ENCODE measurements at places on chromosomes 7 and 10.
A peak's percentile ranks its signal among the peaks of the same experiment; 100 is the strongest.

DNA sequence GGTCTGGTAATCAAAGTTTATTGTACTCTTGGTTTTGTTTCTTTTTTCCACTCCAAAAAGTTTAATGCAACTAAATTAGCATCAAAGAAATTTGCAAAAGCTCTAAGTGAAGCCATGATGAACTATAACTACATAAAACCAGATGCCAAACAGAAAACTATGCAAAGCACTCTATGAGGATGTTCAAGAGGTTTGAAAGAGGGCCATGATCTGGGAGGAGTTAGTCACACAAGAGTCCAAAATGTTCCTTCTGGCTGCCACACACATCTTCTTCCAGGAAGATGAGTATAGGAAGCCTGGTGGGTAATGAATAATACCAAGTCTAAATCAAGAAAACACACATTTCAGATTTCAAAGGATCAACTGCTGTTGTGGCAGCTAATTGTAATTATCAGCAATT is 28.4 kb downstream of the GLI3 start:
- DNase-seq: no peak

DNA sequence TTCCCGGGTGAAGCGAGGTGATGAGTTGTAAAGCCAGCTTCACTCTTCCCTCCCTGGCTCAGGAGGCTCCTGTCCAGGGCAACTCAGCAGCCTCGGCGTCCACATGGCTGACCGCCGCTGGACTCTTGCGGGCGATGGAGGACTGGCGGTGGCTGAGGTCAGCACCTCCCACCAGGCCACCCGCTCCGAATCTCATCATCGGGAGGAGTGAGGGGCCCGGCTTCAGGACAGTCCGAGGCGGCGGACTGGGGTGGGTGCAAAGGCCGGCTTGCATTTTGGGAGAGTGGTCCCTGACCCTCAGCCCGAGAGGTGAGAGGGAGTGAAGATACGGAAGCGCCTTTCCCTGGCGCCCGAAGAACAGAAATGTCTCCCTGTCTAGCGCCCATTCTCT is 759 bp downstream of the DNAJB12 start:
- DNase-seq: no peak

DNA sequence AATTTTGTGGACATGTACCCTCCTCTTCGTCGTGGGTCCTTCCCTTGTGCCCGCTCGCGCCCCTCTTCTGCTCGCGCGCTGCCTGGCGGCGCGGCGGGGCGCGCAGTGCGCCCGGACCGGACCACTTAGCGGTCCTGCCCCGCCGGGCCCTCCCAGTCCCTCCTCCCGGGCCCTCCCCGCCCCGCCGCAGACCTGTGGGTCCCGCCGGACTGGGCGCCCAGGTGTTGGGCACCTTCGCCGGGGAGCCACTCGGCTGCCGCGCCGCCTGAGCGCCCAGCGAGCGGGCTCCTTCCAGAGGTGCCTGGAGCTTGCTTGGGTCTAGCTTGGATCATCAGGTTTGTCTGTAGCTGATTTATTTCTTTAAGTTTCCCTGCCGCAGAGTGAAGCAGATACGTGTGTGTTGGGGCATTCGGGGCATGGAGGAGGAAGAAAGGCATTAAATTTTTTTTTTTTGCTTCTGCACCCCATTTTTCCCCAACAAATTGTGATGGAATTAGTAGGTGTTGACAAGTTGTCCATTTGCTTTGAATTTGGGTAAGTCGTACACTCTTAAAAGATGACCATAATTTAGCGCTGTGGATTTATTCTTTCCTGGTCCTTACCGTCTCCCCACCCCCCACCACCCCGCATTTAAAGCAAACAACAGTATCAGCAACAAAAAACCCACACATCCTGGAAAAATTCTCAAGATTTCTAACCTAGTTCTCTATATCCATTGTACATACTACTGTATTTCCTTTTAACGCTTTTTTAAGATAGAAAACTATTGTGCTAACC is 905 bp downstream of the C1GALT1 start:
- DNase-seq: peak; percentile 21

- DNase-seq: no peak
Measured at GRCh38 chr7:141181812-141182211, 107.9 kb downstream of the TMEM178B start.

DNA sequence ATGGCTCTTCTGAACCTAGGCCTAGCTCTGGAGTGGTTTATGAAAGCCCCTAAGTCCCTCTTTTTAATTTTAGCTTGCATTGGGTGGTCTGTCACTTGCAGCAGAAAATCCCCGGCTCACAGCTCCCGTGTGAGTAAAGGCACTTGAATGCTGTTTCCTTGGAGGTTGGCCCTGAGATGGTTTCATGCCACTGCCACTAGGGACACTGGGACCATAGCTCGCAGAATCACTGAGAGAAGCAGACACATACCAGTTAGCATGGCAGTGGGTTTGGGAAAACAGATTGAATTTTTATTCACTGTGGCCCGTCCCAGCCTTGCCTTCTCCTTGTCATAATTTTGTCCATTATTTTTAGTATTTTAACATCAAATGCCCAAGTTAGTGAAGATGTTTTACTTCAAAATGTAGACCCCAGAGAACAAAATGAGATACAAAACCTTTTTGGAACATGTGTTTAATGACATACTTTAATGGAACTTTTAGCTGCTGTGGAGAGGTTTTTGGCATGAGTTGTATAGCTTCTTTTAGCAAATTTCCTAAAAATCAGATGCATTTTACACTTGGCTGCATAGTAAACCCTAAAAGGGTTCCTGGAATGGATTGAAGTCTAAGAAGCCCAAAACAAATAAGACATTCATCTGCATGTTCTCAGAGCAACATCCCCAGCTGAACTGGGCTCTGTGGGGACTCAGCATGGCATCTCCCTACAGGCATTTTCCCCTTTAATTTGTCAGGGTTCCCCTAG is 259.7 kb upstream of the PITRM1 start:
- no peak for DNase-seq

- DNase-seq: no peak
Measured at GRCh38 chr10:80582286-80582960, 44.7 kb downstream of the SH2D4B start.

- DNase-seq: no peak
Measured at GRCh38 chr10:96252730-96253129, 18.6 kb downstream of the BLNK start.
